ENCODE measurements at places on chromosomes 1 and 21.

DNA sequence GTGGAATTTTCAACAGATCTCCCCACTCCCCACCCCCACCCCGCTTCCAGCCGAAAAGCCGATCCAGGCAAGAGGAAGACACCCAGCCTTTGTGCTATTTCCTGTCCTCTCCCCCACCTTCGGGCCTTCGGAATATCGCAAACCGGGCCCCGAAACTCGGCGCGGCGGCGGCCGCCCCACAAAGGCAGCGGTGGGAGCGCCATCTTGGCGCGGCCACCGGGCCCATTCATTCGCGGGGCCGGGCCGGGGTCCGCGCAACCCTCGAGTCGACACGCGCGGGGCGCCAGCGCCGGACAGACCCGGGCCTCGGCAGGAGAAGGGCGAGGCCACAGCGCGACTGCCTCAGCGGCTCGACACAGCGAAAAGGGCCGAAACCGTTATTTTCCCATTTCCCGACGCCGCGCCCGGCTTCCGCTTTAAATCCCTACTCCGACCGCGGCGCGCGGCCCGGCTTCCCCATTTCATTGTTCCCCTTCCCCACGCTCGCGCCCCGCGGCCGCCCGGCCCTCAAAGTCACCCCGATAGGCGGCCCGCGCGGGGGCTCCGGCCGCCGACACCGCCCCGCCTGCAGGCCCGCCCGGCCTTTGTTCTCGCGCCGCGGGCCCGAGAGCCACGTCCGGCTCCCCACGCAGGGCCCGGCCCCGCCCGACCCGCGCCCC, 911 bp downstream of the GNB1 start:
- peak overlapping the region; percentile 10 for H3K27ac ChIP-seq
- peak overlapping the region; percentile 87 for H3K4me3 ChIP-seq
- no peaks in the 10 kb centered on the region for H3K27me3 ChIP-seq
- peak; percentile 55 for DNase-seq

GRCh38 chr1:158719664-158720063, 856 bp downstream of the OR6K3 start:
- no peak for DNase-seq
- no peaks in the 10 kb centered on the region for H3K4me1 ChIP-seq
- no peak overlapping the region for H3K27ac ChIP-seq
- no peaks in the 10 kb centered on the region for H3K36me3 ChIP-seq

GRCh38 chr1:214280386-214281020, 456 bp upstream of the SMYD2 start:
- peak overlapping the region; percentile 98 for H3K27ac ChIP-seq
- peak overlapping the region; percentile 92 for H3K4me3 ChIP-seq
- no peak for DNase-seq
- peaks cover 66% of the 10 kb centered on the region for H3K4me1 ChIP-seq
- peaks cover 3% of the 10 kb centered on the region for H3K27me3 ChIP-seq

GRCh38 chr1:15110867-15111230, 42.7 kb upstream of the TMEM51 start:
- peaks cover 12% of the 10 kb centered on the region for H3K27me3 ChIP-seq
- no peak overlapping the region for H3K27ac ChIP-seq
- H3K36me3 ChIP-seq: no peaks in the 10 kb centered on the region
- no peak for DNase-seq

DNA sequence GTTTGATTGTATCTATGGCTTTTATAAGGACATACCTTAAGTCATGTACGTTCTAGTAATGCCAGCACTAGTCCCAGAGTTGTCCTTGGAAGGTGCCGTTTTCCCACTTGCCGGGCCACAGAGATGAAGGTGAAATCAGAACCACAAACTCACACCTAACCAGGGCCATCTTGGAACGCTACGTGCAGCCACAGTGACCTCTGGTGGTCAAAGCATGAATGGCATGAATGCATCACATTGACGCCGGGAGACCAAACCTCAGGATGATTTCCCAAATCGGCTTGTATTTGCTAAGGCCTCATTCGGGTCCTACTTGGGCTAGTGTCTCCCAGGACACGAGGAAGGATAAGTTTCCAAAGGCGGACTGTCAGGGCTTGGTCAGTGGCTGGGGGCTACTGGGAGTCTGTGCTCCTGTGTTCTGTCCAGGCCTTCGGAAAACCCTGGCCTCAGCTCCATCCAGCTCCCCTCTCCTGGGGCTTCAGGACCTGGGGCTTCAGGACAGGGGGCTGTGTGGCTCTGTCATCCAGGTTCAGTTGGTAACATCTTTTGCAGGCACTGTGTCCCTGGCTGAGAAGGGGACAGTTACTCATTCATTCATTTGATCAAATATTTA, 260.5 kb downstream of the PRDM2 start:
- H3K27me3 ChIP-seq: peaks cover 71% of the 10 kb centered on the region
- H3K4me1 ChIP-seq: no peaks in the 10 kb centered on the region
- no peak overlapping the region for H3K4me3 ChIP-seq

DNA sequence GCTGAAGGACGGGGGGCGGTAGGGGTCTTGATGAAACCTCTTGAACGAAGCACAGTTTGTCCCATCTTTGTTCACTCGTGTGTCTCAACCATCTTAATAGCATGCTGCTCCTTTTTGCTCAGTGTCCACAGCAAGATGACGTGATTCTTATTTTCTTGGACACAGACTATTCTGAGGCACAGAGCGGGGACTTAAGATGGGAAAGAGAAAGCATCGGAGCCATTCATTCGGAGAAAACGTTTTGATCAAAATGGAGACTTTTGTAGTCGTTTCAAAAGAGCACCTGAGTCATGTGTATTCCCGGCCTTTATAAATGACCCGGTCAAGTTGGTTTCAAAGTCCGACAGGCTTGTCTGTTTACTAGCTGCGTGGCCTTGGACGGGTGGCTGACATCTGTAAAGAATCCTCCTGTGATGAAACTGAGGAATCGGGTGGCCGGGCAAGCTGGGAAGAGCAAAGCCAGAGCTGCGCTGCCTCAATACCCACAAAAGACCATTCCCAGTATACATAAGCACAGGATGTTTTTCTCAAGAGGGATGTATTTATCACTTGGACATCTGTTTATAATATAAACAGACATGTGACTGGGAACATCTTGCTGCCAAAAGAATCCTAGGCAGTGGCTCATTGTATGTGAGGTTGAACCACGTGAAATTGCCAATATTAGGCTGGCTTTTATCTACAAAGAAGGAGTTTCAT, 18.5 kb downstream of the ETS2 start:
- DNase-seq: no peak
- no peak overlapping the region for H3K4me3 ChIP-seq
- peaks cover 3% of the 10 kb centered on the region for H3K27me3 ChIP-seq
- H3K27ac ChIP-seq: peak overlapping the region; percentile 71

GRCh38 chr1:159817276-159818041, 9.2 kb upstream of the SLAMF8 start:
- no peaks in the 10 kb centered on the region for H3K4me1 ChIP-seq
- no peak overlapping the region for H3K27ac ChIP-seq
- no peak overlapping the region for H3K4me3 ChIP-seq
- no peak for DNase-seq
- no peaks in the 10 kb centered on the region for H3K36me3 ChIP-seq

DNA sequence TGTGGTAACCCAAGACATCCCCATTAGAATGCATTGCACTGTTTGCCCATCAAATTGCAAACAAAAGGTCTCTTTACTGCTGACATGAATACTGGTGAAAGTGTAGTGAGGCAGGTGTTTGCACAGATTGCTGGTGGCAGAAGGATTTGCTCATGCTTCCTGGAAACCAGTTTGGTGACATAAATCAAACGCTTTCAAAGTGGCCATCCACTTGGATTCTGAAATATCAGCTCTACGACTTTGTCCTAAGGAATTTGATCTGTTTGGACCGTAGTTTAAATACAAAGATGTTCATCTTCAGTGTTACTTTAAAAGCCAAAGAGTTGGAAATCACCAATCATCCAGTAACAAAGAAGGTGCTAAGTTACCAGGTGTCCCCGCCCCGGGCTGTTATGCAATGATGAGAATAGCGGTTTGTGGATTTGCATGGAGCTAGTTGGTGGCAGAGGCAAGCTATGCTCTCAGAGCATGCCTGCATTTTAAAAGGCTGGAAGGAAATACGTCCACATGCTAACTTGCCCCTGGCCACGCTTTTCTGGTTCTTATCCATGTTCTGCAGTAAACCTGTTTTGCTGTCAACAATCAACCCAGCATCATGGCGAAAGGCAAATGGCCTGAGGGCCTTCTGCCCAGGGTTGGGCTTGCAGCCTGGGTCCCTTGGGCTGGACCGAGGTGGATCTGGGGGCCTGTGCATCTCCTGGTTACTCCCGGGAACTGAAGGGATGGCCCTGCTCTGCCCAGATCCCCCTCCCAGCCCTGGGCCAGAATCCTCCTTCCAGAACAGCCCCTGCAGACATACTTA, 49.2 kb downstream of the UMODL1 start:
- DNase-seq: no peak
- H3K36me3 ChIP-seq: no peaks in the 10 kb centered on the region
- no peak overlapping the region for H3K27ac ChIP-seq
- H3K27me3 ChIP-seq: peaks cover 38% of the 10 kb centered on the region

DNA sequence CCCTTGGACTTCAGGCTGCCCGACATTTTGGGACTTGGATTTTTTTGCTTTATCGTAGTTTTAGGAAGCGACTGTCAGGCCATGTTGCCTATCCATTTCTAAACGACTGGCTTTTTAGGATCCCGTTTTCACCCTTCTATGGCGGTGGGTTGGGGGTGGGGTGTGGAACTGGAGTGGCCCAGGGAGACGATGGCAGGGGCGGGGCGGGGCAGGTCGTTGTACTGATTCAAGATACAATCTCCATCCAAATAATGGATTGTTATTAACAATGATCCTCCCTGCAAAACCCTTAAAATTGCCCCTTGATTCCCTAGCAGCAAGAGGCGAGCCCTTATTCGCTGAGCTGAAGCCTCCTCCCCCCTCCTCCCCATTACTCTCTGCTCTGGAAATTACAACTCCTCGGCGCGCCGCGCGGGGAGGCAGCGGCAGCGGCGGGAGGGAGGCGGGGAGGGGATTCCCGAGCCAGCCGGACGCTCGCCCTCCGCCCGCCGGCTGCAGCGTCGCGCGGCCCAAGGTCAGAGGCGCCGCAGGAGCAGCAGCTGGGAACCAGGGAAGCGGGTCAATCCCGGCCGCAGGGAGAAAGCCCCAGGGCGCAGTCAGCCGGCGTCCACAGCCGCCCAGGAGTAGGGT, at the start of gene TRIM67:
TSS of gene TRIM67 (plus strand) at position 392 of the 630 bp plus-strand sequence. CDS start 912 bp downstream, outside the sequence.
- peak within 1 kb of the TSS; percentile 71 for H3K4me3 ChIP-seq
- DNase-seq: no peak
- peaks cover 98% of the 10 kb centered on the region for H3K27me3 ChIP-seq

- H3K4me1 ChIP-seq: no peaks in the 10 kb centered on the region
- DNase-seq: no peak
- no peak overlapping the region for H3K4me3 ChIP-seq
- H3K36me3 ChIP-seq: peaks cover 77% of the 10 kb centered on the region
- no peak overlapping the region for H3K27ac ChIP-seq
- H3K27me3 ChIP-seq: no peaks in the 10 kb centered on the region
These were observed 24.9 kb downstream of the AHCTF1 start for GRCh38 chr1:246906833-246907232.

GRCh38 chr1:203304919-203305808, at the start of gene BTG2:
Gene BTG2, plus strand, starts transcription at chr1:203305519. Its CDS starts 88 bp downstream, at chr1:203305607.
- peak within 1 kb of the TSS; percentile 83 for H3K27ac ChIP-seq
- H3K4me3 ChIP-seq: peak within 1 kb of the TSS; percentile 88
- peaks cover 65% of the 10 kb centered on the region for H3K4me1 ChIP-seq
- H3K36me3 ChIP-seq: no peaks in the 10 kb centered on the region

DNA sequence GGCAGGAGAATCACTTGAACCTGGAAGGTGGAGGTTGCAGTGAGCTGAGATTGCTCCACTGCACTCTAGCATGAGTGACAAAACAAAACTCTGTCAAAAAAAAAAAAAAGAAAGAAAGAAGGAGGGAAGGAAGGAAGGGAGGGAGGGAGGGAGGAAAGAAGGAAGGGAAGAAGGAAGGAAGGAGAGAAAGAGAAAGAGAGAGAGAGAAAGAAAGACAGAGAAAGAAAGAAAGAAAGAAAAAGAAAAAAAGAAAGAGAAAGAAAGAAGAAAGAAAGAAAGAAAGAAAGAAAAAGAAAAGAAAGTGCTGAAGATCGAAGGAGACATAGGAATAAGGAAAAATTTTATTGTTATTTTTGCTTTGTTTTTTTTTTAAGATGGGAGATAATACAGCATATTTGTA, 166.7 kb downstream of the SLC44A5 start:
- H3K36me3 ChIP-seq: no peaks in the 10 kb centered on the region
- no peak overlapping the region for H3K27ac ChIP-seq
- DNase-seq: no peak
- no peaks in the 10 kb centered on the region for H3K4me1 ChIP-seq
- peaks cover 6% of the 10 kb centered on the region for H3K27me3 ChIP-seq

DNA sequence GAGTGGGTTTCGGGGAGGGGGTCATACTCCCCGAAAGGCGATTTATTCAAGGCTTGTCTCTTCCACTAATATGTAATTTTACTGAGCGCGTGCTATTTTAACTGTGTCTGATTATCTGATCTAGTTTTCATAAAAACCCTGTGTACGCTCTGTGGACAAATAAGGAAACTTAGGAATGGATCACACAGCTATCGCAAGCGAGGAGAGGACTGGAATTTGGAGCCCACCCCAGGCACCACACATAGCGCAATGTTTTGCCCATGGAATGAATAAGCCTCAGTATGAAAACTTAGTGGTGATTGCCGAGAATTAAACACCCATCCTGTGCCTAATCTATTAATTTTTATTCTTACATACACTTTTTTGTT, 9.8 kb upstream of the RAB42 start:
- peaks cover 20% of the 10 kb centered on the region for H3K27me3 ChIP-seq
- H3K4me3 ChIP-seq: peak overlapping the region; percentile 94
- H3K4me1 ChIP-seq: peaks cover 25% of the 10 kb centered on the region

- H3K27ac ChIP-seq: no peak overlapping the region
- peaks cover 32% of the 10 kb centered on the region for H3K36me3 ChIP-seq
- H3K27me3 ChIP-seq: peaks cover 52% of the 10 kb centered on the region
- peaks cover 24% of the 10 kb centered on the region for H3K4me1 ChIP-seq
- DNase-seq: peak; percentile 42
These were observed 65.6 kb downstream of the PRKCZ start for GRCh38 chr1:2115702-2116341.

Measured in nephron progenitor cell (in vitro differentiated cells).